ENCODE measurements at places on chromosomes 4 and X.
A peak's percentile ranks its signal among the peaks of the same experiment; 100 is the strongest.

- no peak for DNase-seq
Observed at GRCh38 chrX:141609111-141609510, 19.6 kb downstream of the SPANXA2 start.

- peak; percentile 35 for DNase-seq
Observed at GRCh38 chrX:149650162-149650561, 18.6 kb upstream of the TMEM185A start.

- DNase-seq, result no peak
Observed at GRCh38 chrX:19899217-19899788, 11.9 kb upstream of the SH3KBP1 start.

- DNase-seq, result no peak
Observed at GRCh38 chr4:120829113-120829831, 93.3 kb downstream of the PRDM5 start.

DNA sequence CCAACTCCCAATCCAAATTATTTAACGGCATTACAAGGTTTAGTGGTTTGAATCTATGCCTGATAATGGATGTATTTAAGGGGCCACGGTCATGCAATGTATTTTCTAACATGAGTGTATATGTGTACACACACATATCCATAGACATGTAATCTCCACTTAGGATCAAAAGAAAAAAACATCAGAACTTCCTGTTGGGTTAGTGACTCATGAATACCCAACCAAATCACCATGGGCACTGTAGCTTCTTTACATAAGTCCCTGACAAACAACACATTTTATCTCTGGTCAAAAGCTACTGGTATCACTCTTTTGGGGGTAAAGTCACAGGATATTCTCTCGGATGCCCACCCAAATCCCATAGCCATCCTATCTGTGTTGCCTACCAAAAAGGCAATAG lies 36.5 kb upstream of the TFDP3 start:
- no peak for DNase-seq

DNA sequence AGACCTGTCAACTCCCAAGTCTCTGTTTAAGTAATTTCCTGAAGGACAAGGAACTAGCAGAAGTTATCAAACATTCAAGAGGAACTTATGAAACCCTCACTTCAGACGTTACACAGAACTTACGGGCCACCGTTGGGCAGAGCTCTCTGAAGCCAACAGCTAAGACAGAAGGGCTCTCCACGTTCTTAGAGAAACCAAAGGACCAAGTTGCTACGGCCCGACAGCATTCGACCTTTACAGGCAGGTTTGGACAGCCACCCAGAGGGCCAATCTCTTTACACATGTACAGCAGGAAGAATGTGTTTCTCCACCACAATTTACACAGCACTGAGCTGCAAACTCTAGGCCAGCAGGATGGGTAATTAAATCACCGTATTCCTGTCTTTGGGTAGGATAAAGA lies 705.1 kb upstream of the GRID2 start:
- DNase-seq, result no peak

- no peak for DNase-seq
Observed at GRCh38 chrX:56803850-56804681, 75.0 kb downstream of the NBDY start.

DNA sequence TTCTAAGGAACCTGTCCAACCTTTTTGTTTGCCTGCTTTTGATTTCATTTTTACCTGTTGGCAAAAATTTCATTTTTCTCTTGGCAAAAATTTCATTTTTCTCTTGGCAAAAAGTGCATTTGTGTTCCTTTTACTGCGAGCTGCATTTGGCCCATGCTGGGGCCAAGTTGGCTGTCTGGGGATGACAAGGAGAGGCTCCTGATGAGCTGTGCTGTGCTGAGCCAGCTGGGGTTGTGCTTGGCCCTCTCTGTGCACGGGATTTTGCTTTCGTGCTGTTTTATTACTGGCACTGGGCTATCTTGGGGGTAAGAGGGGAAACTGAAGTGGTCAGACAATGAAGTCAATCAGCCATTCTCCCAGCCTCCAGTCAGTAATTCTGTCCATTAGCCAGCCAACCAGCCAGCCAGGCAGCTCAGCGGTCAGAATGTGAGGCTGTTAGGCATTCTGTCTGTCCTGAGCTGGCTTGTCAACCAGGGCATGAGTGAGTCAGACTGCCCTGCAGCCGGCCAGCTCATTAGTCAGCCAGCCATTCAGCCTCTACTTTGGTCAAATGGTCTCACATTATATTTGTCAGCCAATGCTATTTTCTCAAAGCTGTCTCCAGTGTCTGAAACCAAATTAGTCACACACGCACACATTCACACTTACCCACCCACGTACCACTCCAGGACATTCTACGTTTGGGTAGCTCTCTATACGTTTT lies 56.9 kb upstream of the PRPS1 start:
- DNase-seq, result no peak

DNA sequence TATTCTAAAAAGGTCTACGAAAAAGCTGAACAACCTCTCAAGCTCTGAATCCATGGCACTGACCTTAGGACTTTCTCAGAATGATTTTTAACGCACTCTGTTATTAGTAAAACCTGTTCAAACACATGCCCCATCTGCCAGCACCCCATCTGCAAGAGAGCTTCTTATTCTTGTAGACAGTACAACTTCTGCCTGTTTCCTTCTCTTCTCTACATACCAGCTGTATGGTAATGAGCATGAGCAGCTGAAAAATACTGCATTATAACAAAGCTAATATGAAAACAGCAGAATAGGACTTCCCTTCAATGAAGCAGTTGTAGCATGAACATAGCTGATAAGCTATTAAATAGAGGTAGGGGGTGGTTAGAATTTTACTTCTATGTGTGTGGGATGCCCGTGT lies 167.9 kb downstream of the FBXW7 start:
- DNase-seq, result no peak

DNA sequence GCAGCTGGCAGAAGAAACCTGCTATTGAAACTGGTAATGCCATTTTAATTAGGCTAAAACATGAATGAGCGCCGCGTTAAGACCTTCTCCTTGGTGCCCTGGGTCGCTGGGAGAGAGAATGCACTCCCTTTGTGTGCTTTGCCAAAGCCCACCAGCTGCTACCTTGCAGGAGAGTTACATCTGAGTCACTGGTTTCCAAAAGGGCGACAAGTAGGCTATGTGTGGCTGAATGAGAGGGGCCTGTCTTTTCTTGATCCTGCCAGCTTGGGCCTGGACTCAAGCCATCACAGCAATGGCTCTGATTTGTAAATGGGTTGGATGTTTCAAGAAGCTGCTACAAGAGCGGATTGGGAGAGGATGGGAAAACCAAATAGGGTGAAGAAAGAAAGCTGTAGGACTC lies 81.5 kb downstream of the NHS start:
- DNase-seq, result no peak

GRCh38 chr4:112296949-112297880 lies at the start of gene ALPK1:
Gene ALPK1, plus strand, starts transcription at chr4:112297369.
- peak; percentile 77 for DNase-seq

GRCh38 chr4:109574931-109575804 lies 15.1 kb downstream of the MCUB start:
- DNase-seq, result no peak

GRCh38 chr4:25104591-25104990 lies 55.7 kb downstream of the SEPSECS start:
- no peak for DNase-seq

GRCh38 chr4:26870576-26871262 lies 10.1 kb downstream of the STIM2 start:
- DNase-seq, result no peak

- no peak for DNase-seq
Observed at GRCh38 chr4:177759729-177760128, 317.5 kb upstream of the AGA start.

- no peak for DNase-seq
Observed at GRCh38 chrX:11434607-11435006, 141.4 kb downstream of the AMELX start.

- no peak for DNase-seq
Observed at GRCh38 chrX:52821079-52821760, 10.1 kb downstream of the XAGE5 start.

DNA sequence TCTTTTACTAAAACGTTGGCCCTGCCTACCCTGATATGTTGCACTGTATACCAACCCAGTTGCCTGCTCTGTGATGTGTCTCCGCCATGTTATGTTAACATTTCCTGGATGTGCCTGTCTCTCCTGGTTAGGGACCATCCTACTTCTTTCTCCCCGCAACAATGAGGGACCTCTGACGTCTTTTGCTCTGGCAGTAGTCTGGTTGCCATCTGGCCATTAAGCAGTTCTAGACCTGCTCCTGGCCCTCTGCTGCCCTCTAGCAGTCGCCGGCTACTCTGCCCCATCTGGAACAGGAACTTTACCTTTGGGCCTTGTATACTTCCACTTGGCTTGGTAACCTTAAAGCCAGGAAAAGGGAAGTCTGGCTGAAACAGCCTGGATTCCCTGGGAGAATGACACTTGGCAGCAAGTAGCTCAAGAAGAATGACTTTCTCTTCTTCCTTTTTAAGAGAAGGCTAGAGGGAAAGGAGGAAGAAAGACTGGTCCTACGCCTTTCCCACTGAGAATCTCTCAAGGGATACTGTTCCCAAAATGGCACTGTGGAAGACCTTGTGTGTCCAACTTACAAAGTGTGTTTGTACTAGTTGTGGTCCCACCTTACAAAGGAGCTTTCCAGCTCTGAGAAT lies 63.5 kb downstream of the GPC3 start:
- DNase-seq, result peak; percentile 17

All from B cell (primary cell).